ENCODE measurements at places on chromosomes 6 and 20.
A peak's percentile ranks its signal among the peaks of the same experiment; 100 is the strongest.

DNA sequence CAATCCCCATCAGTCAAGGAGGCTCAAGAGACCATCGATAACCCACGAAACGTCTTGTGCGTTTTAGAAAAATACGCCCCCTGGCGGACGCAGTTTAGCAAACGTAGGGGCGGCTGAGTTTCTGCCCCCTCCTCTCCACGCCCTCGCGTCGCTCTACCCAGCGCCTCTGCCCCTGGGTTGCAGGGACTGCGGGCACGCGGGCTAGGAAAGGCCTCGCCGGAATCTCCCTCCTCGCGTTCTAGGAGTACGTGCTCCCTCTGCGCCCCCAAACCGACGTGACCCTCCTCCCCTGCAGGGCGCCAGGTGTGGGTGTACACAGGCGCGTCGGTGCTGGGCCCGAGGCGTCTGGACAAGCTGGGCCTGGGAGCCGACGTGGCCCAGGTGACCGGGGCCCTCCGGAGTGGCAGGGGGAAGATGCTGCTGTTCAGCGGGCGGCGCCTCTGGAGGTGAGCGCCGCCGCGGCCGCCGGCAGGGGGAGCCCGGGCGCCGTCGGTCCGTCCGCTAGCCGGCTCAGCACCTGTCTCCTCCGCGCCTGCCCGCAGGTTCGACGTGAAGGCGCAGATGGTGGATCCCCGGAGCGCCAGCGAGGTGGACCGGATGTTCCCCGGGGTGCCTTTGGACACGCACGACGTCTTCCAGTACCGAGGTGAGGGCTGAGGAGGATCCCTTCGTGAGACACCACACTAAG, 5.3 kb downstream of the MMP9 start:
- H3K4me1 ChIP-seq, result no peaks in the 10 kb centered on the region
- H3K27ac ChIP-seq, result no peak overlapping the region
- H3K36me3 ChIP-seq, result no peaks in the 10 kb centered on the region
- peak; percentile 60 for ATAC-seq

DNA sequence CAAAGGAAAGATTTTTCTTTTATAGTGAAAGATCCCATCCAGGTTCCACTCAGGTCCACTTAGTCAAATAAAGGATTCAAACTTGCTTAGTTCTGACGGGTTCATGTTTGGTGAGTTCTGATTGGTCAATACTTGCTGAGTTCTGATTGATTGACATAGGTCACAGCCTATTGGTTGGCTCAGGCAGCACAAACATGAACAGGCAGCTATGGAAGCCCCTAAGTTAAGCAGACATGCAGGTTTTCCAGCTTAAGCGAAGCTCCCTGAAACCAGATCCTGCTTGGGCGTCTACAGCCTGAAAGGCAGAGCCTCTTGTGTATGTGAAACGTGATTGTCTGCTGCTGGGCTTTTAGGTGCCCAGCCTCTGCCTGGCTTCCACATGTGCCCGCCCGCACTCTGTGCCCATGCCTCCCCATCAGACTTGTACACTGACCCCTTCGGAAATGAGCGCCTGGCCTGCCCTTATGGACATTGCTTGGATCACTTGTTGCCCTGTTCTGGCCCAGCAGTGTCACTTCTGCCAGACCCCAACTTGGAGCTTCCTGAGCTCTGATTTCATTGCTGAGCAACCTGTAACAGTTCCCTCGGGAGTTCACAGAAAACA, 45.4 kb upstream of the ECI2 start:
- no peak overlapping the region for H3K27ac ChIP-seq
- H3K4me1 ChIP-seq, result no peaks in the 10 kb centered on the region
- no peak for ATAC-seq
- H3K36me3 ChIP-seq, result no peaks in the 10 kb centered on the region
- H3K4me3 ChIP-seq, result no peak overlapping the region

GRCh38 chr6:166739976-166740318, 112.9 kb upstream of the RPS6KA2 start:
- no peak for ATAC-seq
- no peaks in the 10 kb centered on the region for H3K36me3 ChIP-seq

DNA sequence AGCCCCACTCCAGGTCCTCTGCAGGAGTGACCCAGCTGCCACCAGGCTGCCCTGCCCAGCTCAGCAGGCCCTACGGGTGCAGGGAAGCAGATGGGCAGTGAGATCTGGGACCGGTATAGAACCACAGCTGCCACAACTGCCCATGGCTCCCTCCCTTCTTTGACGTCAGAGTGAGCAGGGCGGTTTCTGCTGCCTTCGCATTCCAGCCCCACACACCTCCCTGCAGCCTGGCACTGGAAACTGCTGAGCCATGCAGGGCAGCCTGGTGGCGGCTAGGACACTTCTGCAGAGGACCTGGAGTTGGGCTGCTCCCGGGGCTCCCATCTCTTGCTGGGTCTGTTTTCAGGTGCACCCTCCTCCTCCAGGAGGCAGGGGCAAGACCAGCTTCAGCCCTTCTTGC, 101.6 kb upstream of the CD93 start:
- no peak overlapping the region for H3K4me3 ChIP-seq
- ATAC-seq, result peak; percentile 73
- H3K27ac ChIP-seq, result no peak overlapping the region
- H3K27me3 ChIP-seq, result no peaks in the 10 kb centered on the region
- H3K4me1 ChIP-seq, result no peaks in the 10 kb centered on the region

- no peak overlapping the region for H3K4me3 ChIP-seq
- no peaks in the 10 kb centered on the region for H3K36me3 ChIP-seq
- H3K27ac ChIP-seq, result no peak overlapping the region
- H3K27me3 ChIP-seq, result no peaks in the 10 kb centered on the region
- no peaks in the 10 kb centered on the region for H3K4me1 ChIP-seq
Observed at GRCh38 chr6:105793130-105793529, 293.0 kb upstream of the PRDM1 start.

DNA sequence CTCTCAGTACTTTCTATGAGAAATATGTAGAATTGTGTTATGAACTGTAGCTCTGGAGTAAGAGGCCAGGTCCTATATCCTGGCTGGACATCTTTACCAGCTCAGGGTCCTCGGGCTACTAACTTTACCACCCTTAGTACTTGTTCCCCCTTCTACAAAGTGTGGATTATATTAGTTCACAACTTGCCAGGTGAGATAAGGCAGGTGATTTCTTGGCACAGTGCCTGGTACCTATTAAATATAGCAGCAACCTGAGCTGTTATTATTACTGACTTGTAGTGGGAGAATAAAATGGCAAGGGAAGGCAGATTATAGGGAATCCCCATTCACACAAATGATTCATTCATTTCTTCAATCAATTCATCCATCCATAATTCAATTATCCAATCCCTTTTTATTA, 150.1 kb downstream of the DOK5 start:
- no peaks in the 10 kb centered on the region for H3K27me3 ChIP-seq
- no peaks in the 10 kb centered on the region for H3K36me3 ChIP-seq
- H3K27ac ChIP-seq, result no peak overlapping the region
- no peak overlapping the region for H3K4me3 ChIP-seq
- ATAC-seq, result no peak

GRCh38 chr6:141992109-141992508, 140.6 kb upstream of the GJE1 start:
- no peak overlapping the region for H3K4me3 ChIP-seq
- no peak overlapping the region for H3K27ac ChIP-seq
- no peaks in the 10 kb centered on the region for H3K4me1 ChIP-seq
- ATAC-seq, result no peak
- H3K27me3 ChIP-seq, result peaks cover 3% of the 10 kb centered on the region

GRCh38 chr6:89412071-89413005, at the start of gene RRAGD:
Gene RRAGD, minus strand, starts transcription at chr6:89412273. Its CDS starts 280 bp downstream, at chr6:89411993.
- H3K4me3 ChIP-seq, result peak within 1 kb of the TSS; percentile 93
- no peaks in the 10 kb centered on the region for H3K27me3 ChIP-seq
- peak within 1 kb of the TSS; percentile 81 for H3K27ac ChIP-seq
- ATAC-seq, result peak; percentile 88
- no peaks in the 10 kb centered on the region for H3K36me3 ChIP-seq

- peak overlapping the region; percentile 76 for H3K27ac ChIP-seq
- H3K27me3 ChIP-seq, result no peaks in the 10 kb centered on the region
- ATAC-seq, result no peak
- H3K4me1 ChIP-seq, result peaks cover 9% of the 10 kb centered on the region
Observed at GRCh38 chr20:48722737-48723191, 105.0 kb downstream of the PREX1 start.

GRCh38 chr20:62002882-62003480, 62.7 kb downstream of the TAF4 start:
- H3K4me1 ChIP-seq, result no peaks in the 10 kb centered on the region
- H3K4me3 ChIP-seq, result no peak overlapping the region
- peaks cover 99% of the 10 kb centered on the region for H3K36me3 ChIP-seq
- no peak for ATAC-seq
- no peaks in the 10 kb centered on the region for H3K27me3 ChIP-seq

- no peaks in the 10 kb centered on the region for H3K36me3 ChIP-seq
- no peak overlapping the region for H3K4me3 ChIP-seq
- H3K27ac ChIP-seq, result no peak overlapping the region
- ATAC-seq, result peak; percentile 79
- peaks cover 6% of the 10 kb centered on the region for H3K4me1 ChIP-seq
Observed at GRCh38 chr6:90197854-90198496, 98.7 kb downstream of the BACH2 start.

GRCh38 chr6:155084431-155085123, 89.5 kb downstream of the TIAM2 start:
- no peak for ATAC-seq
- no peaks in the 10 kb centered on the region for H3K36me3 ChIP-seq
- no peaks in the 10 kb centered on the region for H3K4me1 ChIP-seq
- no peaks in the 10 kb centered on the region for H3K27me3 ChIP-seq
- no peak overlapping the region for H3K27ac ChIP-seq

GRCh38 chr6:36739947-36740817, 42.6 kb downstream of the RAB44 start:
- H3K27ac ChIP-seq, result no peak overlapping the region
- no peaks in the 10 kb centered on the region for H3K27me3 ChIP-seq
- peaks cover 4% of the 10 kb centered on the region for H3K4me1 ChIP-seq
- no peaks in the 10 kb centered on the region for H3K36me3 ChIP-seq
- no peak overlapping the region for H3K4me3 ChIP-seq

DNA sequence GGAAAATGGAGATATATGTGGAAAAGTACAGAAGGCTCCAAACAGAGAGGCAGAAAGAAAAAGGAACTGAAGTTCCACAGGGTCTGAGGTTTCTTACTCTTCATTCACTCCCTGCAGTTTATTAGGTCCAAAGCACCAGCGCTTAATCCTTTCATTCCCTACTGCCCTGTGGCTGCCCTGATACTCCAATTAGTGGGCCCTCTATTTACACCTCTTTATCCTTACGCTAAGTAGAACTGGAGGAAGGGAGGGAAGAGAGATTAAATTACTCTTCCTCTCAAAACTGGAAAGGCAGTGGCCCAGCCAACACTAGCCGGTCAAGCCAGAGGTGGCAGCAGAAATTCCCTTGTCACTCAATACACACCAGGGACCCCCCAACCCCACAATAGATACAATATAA, 20.4 kb downstream of the TRERF1 start:
- peaks cover 7% of the 10 kb centered on the region for H3K36me3 ChIP-seq
- no peak for ATAC-seq
- no peaks in the 10 kb centered on the region for H3K27me3 ChIP-seq
- H3K4me3 ChIP-seq, result no peak overlapping the region
- H3K27ac ChIP-seq, result no peak overlapping the region

- H3K27me3 ChIP-seq, result no peaks in the 10 kb centered on the region
- no peak overlapping the region for H3K27ac ChIP-seq
- ATAC-seq, result no peak
- no peaks in the 10 kb centered on the region for H3K36me3 ChIP-seq
Observed at GRCh38 chr6:119517428-119517827, 167.9 kb upstream of the MAN1A1 start.

GRCh38 chr6:138307816-138308730, 69.6 kb upstream of the SMIM28 start:
- H3K27ac ChIP-seq, result no peak overlapping the region
- no peaks in the 10 kb centered on the region for H3K4me1 ChIP-seq

DNA sequence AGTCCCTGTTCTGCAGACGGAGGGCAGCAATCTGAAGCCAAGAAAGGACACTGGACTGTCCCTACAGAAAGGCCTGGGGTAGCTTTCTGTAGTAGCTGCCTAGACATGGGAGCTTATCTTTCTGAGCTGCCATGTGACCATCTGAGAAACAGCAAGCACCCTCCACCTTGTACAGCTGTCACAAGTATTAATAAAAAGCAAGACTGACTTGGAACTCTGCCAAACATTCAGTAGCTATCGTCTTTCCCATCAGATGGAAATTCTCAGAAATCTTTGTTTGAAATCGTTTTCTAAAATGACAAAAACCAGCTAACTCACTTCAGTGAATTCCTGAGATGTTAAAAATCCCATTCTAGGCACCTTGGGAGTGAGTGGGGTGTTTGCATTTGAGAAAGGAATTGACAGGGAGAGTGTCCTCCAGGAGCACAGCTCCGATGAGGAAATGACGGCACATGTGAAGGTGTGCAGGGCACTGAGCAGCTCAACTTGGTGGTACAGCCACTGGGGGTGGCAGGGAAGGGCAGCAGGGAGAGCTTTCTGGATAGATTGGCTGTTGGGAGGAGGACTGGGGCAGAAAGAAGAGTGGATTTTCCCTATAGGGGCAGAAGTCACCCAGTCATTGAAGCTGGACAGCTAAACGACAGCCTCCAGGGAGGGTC, 24.5 kb downstream of the ACSS1 start:
- no peaks in the 10 kb centered on the region for H3K36me3 ChIP-seq
- H3K4me1 ChIP-seq, result peaks cover 85% of the 10 kb centered on the region
- ATAC-seq, result no peak
- H3K27me3 ChIP-seq, result no peaks in the 10 kb centered on the region
- peak overlapping the region; percentile 82 for H3K27ac ChIP-seq

DNA sequence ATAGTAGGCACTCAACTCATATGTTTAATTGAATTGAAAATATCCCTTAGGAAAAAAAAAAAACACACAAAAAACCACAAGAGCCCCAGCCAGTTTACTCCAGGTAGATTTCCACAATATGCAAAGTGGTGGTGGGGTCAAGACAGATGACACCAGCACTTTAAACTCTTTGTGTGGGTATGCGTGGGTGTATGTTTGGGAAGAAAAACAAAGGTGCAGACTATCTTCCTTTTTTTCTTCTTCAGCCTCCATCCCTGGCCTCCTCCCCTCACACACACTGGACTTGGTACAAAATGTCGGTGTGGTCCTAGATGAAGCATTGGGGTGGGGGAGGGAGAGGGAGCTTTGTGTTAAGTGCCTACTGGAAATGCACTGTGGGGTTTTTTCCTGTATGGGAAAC, 42.2 kb upstream of the CDKAL1 start:
- no peak for ATAC-seq
- no peak overlapping the region for H3K4me3 ChIP-seq
- no peak overlapping the region for H3K27ac ChIP-seq
- no peaks in the 10 kb centered on the region for H3K4me1 ChIP-seq

GRCh38 chr6:102149191-102149590, 755.7 kb downstream of the GRIK2 start:
- H3K4me3 ChIP-seq, result no peak overlapping the region
- ATAC-seq, result no peak
- H3K27me3 ChIP-seq, result no peaks in the 10 kb centered on the region

- no peak overlapping the region for H3K27ac ChIP-seq
- H3K36me3 ChIP-seq, result no peaks in the 10 kb centered on the region
- H3K4me1 ChIP-seq, result no peaks in the 10 kb centered on the region
- no peaks in the 10 kb centered on the region for H3K27me3 ChIP-seq
- no peak overlapping the region for H3K4me3 ChIP-seq
- ATAC-seq, result no peak
Observed at GRCh38 chr6:143260857-143261256, 189.6 kb downstream of the ADAT2 start.
